A549 treated with CpdA at 1 μM for 4 hours (cell line): ENCODE measurements at places on chromosomes 13 and 19. TPM values are rescaled to one million over a fixed set of nuclear protein-coding genes. Genes with fewer than 3 reads are reported as not detected.

ELL gene
- total RNA-seq, result 4.0 to 5.2 TPM (median 5.0 TPM) in 5 replicates

TNFSF13B gene
- 0.09 TPM in 1 of 5 replicates, not detected in the others for total RNA-seq

PEX11G gene
- total RNA-seq, result 1.6 to 2.6 TPM (median 2.1 TPM) in 5 replicates

ZNF256 gene
- total RNA-seq, result 0.93 to 1.4 TPM (median 1.2 TPM) in 5 replicates

MEIS3 gene
- 29.4 to 41.7 TPM (median 34.2 TPM) in 5 replicates for total RNA-seq

IGSF23 gene
- total RNA-seq, result 0.31 to 0.59 TPM (median 0.38 TPM) in 5 replicates

KLK8 gene
- not detected in 5 replicates for total RNA-seq

FGF22 gene
- total RNA-seq, result 0.58 to 1.1 TPM (median 0.88 TPM) in 5 replicates

SPRYD7 gene
- 7.7 to 9.9 TPM (median 8.1 TPM) in 5 replicates for total RNA-seq

VSTM1 gene
- 0.35 to 0.81 TPM (median 0.79 TPM) in 4 of 5 replicates, not detected in the other for total RNA-seq

C1QTNF9 gene
- total RNA-seq, result not detected in 5 replicates

ZNF546 gene
- 2.0 to 3.1 TPM (median 2.4 TPM) in 5 replicates for total RNA-seq

PROZ gene
- not detected in 5 replicates for total RNA-seq

POU4F1 gene
- 0.66 to 1.0 TPM (median 0.73 TPM) in 5 replicates for total RNA-seq

TNNI3 gene
- total RNA-seq, result 6.7 to 8.9 TPM (median 7.7 TPM) in 5 replicates

SKA3 gene
- 13.2 to 14.7 TPM (median 14.3 TPM) in 5 replicates for total RNA-seq

SEMA6B gene
- 4.4 to 6.5 TPM (median 6.0 TPM) in 5 replicates for total RNA-seq

CAMSAP3 gene
- total RNA-seq, result 2.9 to 4.9 TPM (median 4.6 TPM) in 5 replicates

CACNG6 gene
- total RNA-seq, result 9.7 to 13.4 TPM (median 10.8 TPM) in 5 replicates

GZMM gene
- total RNA-seq, result 0.46 to 0.57 TPM (median 0.47 TPM) in 4 of 5 replicates, not detected in the other

CGB5 gene
- 0.54 to 1.6 TPM (median 1.5 TPM) in 5 replicates for total RNA-seq

CDC42EP5 gene
- total RNA-seq, result not detected in 5 replicates

KBTBD7 gene
- 2.2 to 2.8 TPM (median 2.5 TPM) in 5 replicates for total RNA-seq

MCF2L gene
- total RNA-seq, result 0.25 to 0.51 TPM (median 0.27 TPM) in 5 replicates

DIRAS1 gene
- total RNA-seq, result 3.3 to 4.1 TPM (median 3.9 TPM) in 5 replicates

RFPL4A gene
- total RNA-seq, result 0.37 to 0.58 TPM (median 0.42 TPM) in 5 replicates

DAPK3 gene
- total RNA-seq, result 47.6 to 56.3 TPM (median 52.9 TPM) in 5 replicates

PGLYRP1 gene
- total RNA-seq, result not detected in 5 replicates

RNF17 gene
- not detected in 5 replicates for total RNA-seq

CEBPA gene
- total RNA-seq, result 4.8 to 8.9 TPM (median 7.5 TPM) in 5 replicates

GRK1 gene
- 0.01 TPM in 1 of 5 replicates, not detected in the others for total RNA-seq

KLK1 gene
- 0.10 to 0.41 TPM (median 0.16 TPM) in 3 of 5 replicates, not detected in the others for total RNA-seq

ATXN8OS gene
- total RNA-seq, result not detected in 5 replicates

ARL11 gene
- total RNA-seq, result not detected in 5 replicates

CLDND2 gene
- total RNA-seq, result 4.7 to 10.1 TPM (median 9.9 TPM) in 5 replicates

NKPD1 gene
- 0.06 to 0.13 TPM (median 0.08 TPM) in 5 replicates for total RNA-seq

SIGLEC14 gene
- 0.03 to 0.20 TPM in 2 of 5 replicates, not detected in the others for total RNA-seq

IGFL2 gene
- total RNA-seq, result 0.20 to 1.2 TPM (median 0.83 TPM) in 5 replicates
